ENCODE measurements at places on chromosomes 13 and 19.
A peak's percentile ranks its signal among the peaks of the same experiment; 100 is the strongest.

- DNase-seq: no peak
These were observed 197.5 kb downstream of the NBEA start for GRCh38 chr13:35139591-35139990.

- no peak for DNase-seq
These were observed 7.8 kb downstream of the LYL1 start for GRCh38 chr19:13094771-13095392.

DNA sequence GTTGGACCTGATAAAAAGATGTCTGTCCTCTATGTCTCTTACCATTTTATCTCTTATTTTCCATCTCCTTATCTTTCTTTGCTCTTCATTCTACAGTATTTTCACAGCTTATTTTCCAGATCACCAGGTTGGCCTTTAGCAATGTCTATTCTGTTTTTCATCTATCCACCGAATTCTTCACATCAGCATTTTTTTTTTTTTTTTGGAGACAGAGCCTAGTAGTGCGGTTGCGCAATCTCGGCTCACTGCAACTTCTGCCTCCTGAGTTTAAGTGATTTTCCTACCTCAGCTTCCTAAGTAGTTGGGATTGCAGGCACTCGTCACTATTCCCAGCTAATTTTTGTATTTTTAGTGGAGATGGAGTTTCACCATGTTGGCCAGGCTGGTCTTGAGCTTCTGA is 49.0 kb downstream of the DNAJC15 start:
- DNase-seq: no peak

DNA sequence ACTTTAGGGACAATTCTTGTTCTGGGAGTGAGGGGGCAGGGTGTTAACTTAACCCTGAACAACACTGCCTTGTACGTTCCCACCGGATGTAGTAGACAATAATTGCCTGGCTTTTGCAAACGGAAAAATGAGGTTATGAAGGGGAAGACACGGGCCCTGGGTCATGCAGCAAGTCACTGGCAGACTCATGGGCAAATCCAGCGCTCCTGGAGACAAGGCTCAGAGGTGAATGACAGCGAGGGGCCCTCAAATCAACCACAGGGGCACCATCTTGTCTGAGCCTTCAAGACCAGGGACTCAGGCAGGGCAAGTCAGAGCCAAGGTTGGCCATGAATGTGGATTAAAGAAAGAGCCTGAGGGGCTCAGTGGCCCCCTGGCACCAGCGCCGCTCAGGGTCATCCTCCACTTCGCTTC is 2.8 kb downstream of the RASA3 start:
- no peak for DNase-seq

DNA sequence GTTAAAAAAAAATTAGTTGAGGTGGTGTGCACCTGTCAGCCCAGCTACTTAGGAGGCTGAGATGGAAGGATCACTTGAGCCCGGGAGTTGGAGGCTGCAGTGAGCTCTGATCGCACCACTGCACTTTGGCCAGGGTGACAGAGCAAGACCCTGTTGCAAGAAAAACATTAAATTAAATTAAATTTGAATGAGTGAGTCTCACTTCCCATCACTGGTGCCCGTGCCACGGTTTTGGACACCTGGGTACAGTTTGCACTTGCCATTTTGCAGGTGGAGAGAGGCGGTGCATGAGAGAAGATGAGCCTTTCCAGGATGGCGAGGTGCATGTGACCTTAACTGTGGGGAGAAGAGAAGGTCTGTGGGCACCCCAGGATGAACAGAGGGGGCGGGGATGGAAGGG is 60.3 kb upstream of the ZNF536 start:
- DNase-seq: no peak

DNA sequence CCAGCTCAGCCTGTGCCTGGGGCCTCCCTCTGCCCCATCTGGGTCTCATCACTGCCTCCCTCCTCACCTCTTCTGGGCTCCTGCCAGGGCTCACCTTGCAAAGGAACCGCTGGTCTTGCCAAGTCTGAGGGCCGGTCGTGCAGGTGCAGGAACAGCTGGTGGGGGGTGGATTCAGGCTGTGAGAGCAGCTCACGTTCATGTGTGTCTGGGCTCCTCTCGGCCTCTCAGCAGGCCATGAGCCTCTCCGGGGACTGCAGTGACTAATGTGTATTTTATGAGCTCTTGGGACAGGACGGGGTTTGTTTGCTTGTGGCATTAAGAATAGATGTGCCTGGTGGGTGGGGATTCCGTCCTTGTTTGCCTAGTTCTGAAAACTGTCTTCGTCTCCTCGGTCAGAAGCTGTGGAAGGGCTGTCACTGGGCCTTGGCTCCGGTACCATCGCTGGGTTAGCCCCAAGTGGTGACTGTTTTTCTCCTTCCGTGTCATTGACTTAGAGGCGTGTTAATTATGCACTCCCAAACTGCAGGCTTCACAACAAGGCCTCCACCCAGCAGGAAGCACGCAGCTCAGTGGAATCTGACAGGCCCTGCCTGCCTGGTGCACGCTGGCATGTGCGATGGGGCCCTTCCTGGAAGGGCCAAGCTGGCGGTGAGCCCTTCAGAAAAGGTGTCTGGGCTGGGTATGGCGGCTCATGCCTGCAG is 77.6 kb downstream of the KDM4B start:
- DNase-seq: no peak

GRCh38 chr13:21243045-21243897 is 66.8 kb downstream of the MRPL57 start:
- no peak for DNase-seq

DNA sequence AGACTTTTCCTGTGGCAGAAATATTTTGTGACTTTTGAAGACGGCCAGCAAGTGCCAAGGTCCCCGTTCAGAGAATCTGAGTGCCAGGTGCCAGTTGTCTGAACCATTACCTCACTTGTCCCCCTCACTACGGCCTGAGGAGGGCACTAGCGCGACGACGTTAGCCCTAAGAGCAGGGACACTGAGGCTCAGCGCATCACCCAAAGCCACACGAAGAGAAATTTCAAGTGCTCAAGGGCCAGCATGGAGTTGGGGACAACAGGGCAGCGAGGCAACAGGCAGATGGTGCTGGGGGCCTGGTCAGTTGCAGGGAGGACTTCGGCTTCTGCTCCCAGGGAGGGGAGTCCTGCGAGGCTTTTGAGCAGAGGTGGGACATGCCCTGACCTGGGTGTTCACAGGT is 9.5 kb upstream of the TYK2 start:
- DNase-seq: no peak

DNA sequence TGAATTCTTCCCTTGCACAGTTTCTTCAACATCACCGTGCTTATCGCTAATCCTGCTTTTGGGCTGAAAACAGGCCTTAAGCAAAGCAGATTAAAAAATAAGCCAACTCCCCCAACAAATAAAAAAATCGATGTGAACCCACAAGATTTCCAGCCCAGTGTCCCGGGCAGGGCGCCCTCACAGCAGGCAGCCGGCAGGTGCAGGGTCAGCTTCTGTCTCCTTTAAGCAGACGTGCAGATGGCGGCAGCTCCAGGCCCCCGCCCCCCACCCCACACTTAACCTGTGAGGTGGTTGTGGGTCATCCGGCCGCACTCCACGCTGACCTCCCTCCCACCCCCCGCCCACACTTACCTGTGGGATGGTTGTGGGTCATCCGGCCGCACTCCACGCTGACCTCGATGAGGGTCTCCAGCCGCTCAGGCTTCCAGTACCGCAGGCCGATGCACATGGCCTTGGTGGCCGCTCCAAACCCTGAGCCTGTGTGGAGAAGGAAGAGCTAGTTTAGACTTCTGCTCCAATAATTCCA is 19.8 kb downstream of the ADPRHL1 start:
- DNase-seq: no peak

DNA sequence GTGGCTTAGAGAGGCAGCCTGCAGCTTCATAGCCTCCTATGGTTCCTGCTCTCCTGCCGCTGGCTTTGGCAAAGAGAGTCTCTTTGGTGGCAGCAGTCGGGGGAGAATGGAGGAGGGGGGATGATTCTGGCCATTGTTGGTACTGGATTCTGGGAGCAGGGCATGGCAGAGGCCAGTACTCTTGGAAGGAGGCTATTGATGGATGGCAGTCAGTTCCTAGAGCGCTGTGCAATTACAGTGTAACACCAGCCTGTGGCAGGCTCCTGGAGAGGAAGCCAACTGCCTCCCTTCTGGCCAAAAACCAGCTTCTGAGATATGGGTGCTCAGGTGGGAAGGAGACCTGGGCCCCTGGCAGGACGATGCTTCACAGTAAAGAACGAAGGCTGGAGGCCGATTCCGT is 47.9 kb upstream of the TMTC4 start:
- no peak for DNase-seq

DNA sequence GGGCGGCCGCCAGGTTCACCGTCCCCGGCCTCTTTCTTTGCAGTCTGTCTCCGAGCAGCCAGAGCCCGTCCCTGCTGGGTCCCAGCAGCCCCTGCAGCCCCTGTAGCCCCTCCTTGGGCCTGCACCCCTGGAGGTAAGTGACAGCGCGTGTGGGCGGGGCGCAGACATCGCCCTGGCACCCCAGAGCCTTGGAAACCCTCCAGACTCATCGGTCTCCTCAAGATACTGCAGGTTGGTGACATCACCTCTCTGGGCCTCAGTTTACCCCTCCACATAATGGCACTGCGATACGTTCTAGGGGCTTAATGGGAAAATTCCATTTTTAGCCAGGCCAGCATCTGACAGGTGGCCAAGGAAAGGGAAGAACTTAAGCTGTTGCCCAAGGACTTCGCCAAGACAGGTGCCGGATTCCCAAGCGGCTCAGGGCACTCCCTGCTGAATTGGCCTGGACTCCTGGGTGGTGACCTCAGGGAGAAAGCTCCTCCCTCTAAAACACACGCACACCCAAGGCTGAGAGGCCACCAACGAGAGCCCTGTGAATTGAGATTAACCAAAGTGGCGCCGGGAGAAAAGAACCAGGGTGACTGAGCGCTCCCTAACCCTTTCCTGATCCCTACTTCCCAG is 13.1 kb downstream of the MAST3 start:
- no peak for DNase-seq

- no peak for DNase-seq
These were observed 14.9 kb downstream of the LAIR2 start for GRCh38 chr19:54517483-54517882.

DNA sequence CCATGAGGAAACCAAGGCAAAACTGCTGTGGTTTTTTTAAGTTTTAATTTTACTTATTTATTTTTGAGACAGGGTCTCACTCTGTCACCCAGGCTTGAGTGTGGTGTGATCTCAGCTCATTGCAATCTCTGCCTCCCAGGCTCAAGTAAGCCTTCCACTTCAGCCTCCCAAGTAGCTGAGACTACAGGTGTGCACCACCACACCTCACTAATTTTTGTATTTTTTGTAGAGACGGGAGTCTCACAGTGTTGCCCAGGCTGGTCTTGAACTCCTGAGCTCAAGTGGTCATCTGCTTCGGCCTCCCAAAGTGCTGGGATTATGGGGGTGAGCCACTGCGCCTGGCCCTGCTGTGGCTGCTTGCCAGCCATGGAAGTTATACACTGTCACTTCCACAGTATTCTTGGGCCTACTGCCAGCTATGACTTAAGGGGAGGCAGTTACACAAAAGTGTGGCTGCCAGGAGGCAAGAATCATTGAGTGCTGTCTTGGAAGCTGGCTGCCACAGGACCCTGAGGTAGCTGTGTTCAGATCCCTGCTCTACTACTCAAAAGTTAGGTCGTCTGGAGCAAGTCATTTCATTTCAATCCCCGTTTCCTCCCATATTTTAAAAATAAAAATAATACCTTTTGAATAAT is 12.7 kb downstream of the FARP1 start:
- no peak for DNase-seq

GRCh38 chr13:40215311-40215710 is 451.1 kb downstream of the FOXO1 start:
- DNase-seq: no peak

DNA sequence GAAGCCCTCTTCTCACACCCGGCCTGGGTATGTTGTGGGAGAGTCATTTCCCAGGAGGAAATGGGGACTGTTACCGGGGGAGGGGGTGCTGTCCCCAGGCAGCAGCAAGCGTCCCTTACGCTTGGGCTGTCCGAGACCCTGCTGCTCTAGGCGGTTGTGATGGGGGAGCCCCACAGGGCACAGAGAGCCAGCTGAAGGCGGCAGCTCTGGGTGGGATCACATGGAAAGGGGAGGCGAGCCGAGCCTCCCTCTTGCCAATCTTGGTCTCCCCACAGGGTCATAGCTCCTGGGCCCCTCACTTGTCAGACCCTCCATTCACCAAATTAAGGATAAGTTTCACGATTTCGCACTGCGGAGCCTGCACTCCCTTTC is 22.0 kb downstream of the EPN1 start:
- no peak for DNase-seq

DNA sequence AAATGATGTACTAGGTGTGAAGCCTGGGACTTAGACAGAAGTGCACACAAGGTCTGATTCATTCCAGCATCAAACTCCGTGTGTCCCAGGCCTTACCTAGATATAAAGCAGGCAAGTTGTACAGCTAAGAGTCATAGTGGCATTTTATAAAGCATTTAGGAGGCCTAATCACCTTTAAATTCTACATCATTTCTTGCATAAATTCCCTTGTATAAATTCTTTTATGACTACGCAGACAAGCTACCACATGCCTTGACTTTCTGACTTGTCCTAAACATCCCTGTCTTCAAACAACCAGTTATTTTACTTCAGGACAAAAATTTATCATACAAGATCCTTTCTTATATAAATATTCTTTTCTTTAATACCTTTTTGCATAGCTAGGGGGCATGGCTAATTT is 22.5 kb downstream of the TMEM255B start:
- no peak for DNase-seq

DNA sequence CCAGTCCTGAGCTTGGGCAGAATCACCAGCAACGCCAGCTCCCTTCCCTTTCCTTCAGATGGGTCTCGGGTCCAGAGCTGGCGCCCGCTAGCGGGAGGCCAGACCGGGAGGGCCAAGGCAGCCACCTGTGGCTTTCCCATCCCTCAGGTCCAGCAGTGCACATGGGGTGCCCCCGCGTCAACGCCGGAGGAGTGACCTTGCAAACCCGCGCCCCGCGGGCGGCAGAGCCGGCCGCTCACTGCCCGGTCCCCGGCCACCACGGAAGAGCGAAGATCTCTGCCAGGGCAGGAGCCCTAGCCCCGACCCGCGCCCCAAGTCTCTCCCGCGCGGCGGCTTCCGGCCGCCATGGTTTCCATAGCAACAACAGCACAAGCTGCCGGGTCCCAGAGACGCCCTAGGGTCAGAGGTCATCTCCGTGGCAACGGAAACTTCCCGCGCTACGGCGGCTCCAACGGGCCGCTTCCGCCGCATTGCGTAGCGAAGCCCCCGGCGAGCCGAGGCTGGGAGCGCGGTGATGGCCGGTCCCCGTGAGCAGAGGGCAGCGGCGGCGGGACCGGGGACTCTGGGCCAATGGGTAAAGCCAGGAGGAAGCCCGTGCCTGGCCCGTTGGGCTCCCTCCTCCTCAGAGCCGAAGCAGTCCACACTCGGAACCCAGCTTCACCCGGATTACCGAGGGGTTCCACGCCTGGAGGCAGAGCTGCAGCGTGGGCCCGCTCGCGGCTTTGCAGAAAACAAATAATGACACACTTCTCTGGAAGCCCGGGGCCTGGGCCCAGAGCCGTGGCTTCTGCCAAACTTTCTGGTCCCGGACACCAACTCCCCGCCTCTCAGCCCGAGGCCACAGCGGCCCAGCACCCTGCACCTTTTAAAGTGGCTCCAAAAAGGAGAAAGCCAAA is 7.4 kb downstream of the FGF14 start:
- peak; percentile 34 for DNase-seq

DNA sequence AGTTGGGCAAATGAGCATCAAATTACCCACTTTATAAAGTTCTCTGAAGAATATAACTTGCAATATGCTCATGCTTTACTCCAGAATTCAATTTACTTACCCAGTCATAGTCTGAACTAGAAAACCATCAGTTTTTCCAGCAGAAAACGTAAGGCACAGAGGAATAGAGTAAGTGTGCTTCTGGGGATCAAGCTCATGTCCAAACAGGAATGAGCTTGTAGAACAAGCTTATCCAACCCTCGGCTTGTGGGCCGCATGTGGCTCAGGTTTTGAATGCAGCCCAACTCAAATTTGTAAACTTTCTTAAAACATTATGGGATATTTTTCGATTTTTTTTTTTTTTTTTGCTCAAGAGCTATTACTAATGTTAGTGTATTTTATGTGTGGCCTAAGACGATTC is 308.5 kb upstream of the KLF12 start:
- DNase-seq: no peak
